ENCODE measurements at places on chromosomes 4 and X.

GRCh38 chrX:30161043-30161442 is 54.3 kb upstream of the MAGEB2 start:
- no peak for DNase-seq

DNA sequence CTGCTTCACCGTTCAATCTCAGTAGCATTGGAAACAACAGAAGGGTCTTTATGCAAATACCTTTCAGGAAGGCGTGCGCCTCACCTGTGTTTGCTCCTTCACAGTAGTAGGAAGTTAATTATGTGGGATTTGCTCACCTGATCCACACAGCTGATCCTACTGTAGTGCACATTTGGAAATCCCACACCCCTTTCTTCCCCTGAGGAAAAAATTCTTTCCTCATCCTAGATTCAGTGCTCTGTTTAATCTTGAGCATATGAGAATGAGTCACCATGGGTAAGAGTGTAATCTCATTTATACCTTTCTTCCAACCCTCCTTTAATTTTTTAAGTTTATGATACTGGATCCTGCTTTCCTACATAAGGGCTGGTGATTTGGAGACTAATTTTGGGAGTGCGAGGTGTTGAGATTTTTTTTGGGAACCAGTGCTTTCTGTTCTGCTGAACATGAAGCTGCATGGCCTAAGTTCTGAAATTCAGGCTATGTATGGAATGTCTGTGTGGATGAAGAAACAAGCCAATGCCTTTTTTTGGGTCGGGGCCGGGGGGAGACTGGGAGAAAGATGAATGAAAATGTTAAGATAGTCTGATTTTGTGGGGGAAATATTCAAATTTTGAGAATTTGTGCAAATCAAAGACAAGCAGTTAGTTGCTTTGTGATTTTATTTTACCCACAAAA is 19.0 kb downstream of the GAB1 start:
- no peak for DNase-seq

GRCh38 chr4:28682847-28683246 is 1822.2 kb downstream of the STIM2 start:
- no peak for DNase-seq

DNA sequence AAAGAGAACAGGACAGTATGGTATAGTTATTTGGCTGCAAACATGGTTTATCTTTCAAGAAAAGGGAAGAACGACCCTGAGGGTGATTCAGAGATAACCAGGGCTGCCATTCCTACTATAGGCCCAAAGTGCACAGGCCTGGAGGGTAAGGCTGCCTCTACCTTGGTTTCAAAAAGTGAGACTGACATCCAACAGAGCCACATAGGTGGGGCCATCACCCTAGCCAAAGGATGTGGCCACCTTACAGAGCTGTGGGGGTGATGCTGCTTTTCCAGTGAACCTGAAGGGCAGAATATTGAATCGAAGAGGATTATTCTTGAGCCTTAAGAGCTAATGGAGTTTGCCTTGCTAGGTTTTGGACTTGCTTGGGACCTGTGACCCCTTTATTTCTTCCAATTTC is 15.7 kb downstream of the SH2D1A start:
- DNase-seq = no peak

GRCh38 chr4:69760455-69760854 is at the start of gene SULT1B1:
SULT1B1 (minus strand) TSS chr4:69760620; CDS start chr4:69755217, 5,403 bp downstream.
- peak; percentile 78 for DNase-seq

DNA sequence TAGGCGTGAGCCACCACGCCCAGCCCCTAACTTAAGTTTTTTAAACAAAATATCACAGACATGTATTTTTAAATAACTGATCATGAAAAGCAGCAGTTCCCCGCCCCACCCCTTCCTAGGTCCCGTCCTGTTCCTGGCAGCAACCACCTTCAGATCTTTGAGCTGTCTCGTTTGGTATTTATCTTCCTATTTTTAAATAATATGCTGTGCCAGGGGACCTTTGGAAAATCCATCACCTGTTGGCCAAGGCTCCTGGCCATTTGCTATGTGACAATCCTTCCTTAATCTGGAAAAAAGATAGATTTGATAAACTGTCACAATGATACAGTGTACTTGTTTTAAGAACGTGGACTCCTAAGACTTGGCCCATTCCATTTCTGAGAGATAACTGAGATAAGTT is 10.7 kb downstream of the GATB start:
- no peak for DNase-seq

- no peak for DNase-seq
Measured at GRCh38 chr4:20592663-20593062, 107.6 kb upstream of the PACRGL start.

- no peak for DNase-seq
Measured at GRCh38 chr4:130210864-130211263, 1114.9 kb downstream of the C4orf33 start.

- peak; percentile 86 for DNase-seq
Measured at GRCh38 chr4:15149839-15150592, 147.7 kb downstream of the CPEB2 start.

- DNase-seq = no peak
Measured at GRCh38 chrX:38985375-38985774, 184.1 kb downstream of the MID1IP1 start.

GRCh38 chr4:134936014-134936413 is 734.4 kb upstream of the PABPC4L start:
- DNase-seq = no peak

- DNase-seq = no peak
Measured at GRCh38 chr4:87353592-87353991, 30.9 kb upstream of the HSD17B13 start.

GRCh38 chr4:6984612-6985425 is 58.4 kb upstream of the TADA2B start:
- DNase-seq = no peak

DNA sequence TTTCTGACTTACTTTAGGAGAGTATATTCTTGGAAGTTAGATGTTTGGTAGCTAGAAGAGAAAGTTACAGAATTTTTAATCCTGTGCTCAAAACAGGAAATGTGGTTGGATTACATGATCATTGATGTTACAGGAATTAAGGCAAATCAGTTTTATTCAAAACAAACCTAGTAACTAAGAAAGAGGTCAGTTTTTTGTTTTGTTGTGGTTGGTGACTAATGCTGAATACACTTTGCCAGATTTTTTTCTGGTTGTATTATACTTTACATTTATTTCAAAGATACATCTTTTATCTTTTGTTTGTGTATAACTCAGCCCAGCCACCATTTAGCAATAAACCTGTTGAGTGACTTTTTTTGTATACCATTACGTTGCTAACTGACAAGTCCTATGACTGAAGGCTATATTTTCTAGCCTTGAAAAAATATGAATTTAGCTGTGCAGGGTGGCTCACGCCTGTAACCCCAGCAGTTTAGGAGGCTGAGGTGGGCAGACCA is 116.7 kb downstream of the KLHL8 start:
- no peak for DNase-seq

DNA sequence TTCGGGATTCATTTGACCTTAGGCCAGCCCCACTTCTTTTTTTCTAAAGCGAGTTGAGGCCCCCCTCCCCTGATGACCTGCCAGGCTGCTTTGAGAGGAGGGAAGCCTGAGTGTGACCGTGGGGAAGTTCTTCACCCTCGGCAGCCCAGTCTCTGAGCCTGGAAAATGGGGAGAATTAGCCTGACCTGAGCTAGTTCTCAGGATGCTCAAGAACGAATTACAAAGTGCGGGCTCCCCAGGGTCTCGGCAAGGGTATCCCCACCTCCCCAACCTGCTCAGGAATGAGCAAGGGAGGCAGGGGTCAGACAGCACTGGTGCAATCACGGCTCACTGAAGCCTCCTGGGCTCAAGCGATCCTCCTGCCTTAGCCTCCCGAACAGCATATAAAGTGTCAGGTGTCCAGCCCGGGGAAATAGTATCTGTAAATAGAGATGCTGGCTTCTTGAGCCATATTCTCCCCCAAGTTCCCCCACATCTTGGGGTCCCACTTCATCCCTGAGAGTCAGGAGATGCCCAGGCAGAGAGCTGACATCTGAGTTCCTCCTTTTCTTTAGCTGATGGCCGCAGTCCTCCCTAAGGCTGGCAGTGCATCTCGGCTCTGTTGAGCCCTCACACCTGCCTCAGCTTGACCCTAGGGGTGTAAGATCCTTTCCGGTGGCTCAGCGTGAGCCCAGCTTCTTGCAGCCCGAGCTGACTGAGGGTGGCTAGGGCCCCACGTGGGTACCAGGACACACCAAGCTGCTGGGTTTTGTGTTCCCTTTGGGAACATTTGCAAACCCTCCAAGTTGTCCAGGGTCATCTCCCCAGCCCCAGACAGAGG is 1.6 kb downstream of the DUSP9 start:
- peak; percentile 66 for DNase-seq

DNA sequence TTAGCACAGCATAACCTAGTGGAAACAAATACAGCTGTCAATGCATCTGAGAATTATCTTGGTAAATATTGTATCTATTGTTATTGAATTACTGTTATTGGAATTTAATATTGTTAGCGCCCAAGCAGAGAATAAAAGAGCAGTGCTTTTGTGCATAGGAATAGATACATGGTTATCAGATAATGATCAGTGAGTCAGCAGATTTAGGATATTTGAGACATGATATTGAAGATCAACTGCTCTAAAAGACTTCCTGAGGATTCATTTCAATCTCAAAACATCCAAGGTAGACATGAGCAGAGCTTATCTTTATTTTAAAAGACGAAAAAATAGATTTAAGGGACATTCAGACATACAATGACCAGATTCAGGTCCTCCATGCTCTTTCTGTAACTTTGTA is 10.6 kb upstream of the H2AZ1 start:
- DNase-seq = no peak

DNA sequence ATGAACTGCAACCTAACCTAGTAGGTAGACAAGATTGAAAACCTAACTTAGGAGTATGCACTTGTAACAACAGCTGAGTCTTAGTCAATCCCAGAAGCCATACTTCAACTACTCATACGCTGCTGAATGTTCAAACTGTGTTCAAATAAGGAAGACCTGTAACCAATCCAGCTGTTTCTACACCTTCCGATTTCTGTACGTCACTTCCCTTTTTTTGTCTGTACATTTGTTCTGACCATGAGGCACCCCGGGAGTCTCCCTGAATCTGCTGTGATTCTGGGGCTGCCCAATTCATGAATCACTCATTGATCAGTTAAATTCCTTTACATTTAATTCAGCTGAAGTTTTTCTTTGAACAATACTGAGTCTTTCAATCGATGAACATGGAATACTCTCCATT is 89.5 kb downstream of the BMP3 start:
- DNase-seq = no peak
